ENCODE measurements at places on chromosomes 5 and 9. TPM values are rescaled to one million over a fixed set of nuclear protein-coding genes. Genes with fewer than 3 reads are reported as not detected.
A peak's percentile ranks its signal among the peaks of the same experiment; 100 is the strongest.

DNA sequence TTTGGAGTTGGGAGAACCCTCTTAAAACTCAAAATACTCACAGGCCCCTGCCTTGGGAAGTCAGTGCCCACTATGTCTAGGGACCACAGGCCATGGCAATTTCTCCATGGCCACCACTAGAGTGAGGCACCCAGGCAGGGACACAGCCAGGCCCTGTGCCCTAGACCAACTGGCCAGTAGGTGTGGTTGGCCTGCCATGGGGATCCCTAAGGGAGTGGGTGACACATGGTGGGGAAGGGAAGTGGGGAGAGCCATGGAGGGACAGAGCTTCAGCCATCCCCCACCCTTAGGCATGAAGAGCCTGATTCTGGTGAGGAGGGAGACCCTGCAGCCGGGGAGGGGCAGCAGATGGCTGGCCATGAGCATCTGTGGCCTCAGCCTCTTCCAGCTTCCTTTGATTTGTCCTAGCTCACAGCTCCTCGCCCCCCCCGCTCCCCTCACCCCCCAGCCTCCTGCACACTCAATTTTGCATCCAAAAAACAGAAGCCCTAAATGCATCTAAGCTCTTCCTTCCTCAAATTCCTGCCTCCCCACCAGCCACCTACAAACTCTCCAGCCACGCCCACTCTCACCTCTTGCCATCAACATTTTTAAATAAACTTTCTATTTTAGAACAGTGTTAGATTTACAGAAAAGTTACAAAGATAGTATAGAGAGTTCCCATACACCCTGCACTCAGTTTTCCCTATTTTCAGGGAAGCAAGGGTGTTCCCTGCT is 1.6 kb upstream of the DBN1 start:
- DNase-seq: no peak

- DNase-seq: no peak
Measured at GRCh38 chr5:58012801-58013315, 447.0 kb downstream of the PLK2 start.

- no peak for DNase-seq
Measured at GRCh38 chr5:124179819-124180218, 566.6 kb downstream of the ZNF608 start.

GRCh38 chr5:38456657-38457399 is 99.6 kb downstream of the LIFR start:
- peak; percentile 67 for DNase-seq

DNA sequence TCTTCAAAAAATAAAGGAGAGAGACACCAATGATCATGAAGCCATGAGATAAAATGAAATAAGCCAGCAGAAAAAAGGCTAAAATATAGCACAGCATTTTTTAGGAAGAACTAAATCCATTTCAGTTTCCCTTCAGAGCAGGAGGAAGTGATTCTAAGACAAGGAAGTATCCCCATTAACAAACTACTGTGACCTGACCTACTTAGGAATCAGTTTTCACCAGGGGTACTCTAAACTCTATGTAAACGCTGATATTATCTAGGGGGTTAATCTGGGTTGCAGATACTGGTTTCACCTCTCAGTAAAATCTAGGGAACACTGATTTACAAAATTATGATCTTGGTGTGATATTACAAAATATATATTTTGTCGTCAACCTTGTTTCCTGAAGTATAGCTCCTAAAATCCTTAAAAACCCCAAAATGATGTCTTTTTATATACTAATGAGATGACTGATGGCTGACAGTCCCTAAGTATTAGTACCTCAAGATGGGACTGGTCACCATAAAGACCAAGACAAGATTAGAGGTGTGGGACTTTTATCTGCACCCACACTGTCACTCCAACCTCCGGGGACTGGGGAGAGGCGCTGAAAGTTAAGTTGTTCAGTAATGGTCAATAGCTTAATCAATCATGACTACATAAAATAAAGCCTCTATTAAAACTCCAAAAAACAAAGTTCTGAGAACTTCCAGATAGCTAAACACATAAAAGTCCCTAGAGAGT is 2.9 kb upstream of the FNBP1 start:
- DNase-seq: no peak

GRCh38 chr5:165015547-165015946 is 1510.1 kb downstream of the MAT2B start:
- DNase-seq: no peak

- DNase-seq: no peak
Measured at GRCh38 chr9:95040106-95040505, 277.4 kb downstream of the FANCC start.

DNA sequence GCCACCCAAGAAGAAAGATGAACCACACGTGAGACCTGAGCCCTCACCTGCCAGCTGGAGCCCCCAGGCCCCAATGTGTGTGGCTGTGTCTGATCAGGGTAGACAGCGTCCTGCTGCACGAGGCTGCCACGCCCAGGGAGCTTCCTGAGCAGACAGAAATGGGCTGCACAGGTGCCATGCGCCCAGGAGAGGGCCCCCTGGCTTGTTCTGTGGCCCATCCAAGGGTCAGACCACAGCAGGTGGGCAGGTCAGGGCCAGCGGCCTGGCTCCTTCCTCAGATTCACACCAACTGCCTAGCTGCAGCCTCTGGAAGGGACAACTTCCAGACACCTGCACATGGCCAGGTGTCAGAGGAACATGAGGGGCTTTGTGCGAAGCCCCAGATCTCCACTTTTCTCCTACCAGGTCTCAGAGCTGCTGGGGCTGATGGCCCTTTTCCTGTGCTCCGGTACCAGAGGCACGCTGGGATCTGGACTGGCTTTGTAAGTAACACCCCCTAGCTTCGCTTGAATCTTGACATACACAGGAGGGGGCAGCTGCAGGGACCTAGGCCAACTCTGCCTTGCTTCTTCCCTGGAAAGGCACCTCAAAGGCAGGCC is 10.8 kb downstream of the SARDH start:
- no peak for DNase-seq

DNA sequence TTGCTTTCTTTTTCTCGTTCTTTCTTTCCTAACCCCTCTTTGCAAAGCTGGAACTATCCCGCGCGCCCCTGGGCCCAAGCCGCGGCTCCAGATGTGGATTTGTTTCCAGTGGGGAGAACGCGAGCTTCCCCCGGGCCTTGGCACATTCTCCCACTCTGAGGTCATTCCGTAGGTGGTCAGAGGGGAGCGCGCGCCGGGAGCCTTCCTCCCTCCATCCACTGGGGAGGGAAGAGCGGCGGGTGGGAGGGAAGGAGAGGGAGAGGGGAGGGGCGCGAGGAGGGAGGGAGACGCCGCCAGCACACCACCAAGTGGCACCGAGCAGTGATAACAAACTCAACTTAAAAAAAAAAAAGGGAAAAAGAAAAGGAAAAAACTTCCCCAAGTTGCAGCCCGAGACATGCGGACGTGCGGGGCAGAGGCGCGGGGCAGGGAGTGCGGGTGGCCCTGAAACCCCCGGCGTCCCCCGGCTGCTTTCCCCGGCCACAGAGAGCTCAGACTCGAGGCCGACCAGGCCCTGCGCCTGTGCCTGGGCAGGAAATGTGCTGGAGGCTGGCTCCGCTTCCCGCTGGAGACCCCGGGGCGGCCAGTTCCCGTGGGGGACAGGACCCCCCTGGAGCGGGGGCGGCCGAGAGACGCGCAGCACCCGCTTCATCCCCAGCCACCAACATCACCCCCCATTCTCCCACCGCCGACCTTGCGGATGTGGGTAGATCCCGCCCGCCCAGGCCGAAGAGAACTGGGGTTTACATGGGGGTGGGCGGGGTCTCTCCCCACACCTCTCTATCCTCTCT is 3.1 kb downstream of the IER5L start:
- DNase-seq: peak; percentile 67

DNA sequence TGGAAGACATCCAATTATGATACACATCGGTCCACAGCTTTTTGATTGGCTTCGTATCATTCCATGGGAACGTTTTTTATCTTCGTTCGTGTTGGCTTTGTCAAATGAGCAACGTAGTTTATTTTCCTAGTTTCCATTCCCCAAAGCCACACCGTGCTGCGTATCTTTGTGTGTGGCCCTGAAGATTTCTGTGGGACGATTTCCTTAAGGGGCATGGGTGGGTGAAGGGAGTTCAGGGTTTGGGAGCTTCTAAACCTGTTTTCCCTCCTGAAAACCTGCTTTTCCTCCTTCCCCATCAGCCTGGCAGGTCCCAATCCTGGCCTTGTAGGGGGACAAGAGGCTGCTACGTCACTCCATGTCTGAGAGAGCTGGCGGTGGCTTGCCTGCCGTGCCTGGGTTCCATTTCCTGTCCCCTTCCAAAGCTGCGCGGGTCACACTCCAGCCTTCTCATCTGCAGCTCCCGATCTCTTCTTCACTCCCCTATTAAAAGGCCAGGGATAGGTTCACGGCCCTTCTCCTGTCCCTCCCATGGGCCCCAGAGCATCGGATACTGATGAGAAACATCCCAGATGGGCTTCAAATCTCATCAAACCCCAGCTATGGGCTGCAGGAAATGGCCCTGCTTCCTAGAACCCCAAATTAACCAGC is 23.5 kb upstream of the ASS1 start:
- DNase-seq: no peak

DNA sequence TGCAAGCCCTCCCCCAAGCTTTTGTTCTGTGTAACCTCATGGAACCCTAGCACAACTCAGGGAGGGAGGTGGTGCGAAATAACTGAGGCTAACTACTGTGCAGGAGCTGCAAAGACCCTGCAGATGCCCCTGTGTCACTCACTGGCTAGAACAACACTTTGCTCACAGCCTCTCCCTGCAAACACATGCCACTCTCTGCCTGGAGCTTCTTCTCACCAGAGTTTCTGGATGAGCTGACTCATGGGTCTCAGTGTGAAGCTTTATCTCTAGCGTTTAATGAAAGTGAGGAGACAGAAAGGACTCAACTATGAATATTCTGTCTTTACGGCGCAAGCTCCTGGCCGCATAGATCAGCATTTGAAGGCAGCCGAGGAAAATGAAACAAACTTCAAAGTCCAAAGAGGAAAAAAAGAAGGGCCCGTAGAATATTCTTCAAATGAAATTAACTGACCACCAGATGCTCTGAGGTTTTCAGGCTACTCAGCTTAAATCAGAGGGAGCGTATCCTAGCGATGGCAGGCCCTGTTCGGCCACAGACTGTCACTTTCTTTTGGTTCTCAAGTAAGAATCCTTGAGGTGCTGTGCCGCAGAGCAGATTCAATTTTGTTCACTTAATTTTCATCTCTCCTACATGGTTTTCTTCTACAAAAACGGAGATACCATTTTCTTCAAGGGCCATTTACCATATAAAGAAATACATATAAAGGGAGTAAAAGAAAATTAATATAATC is 77.7 kb upstream of the TAS2R1 start:
- DNase-seq: no peak

GRCh38 chr9:137312852-137313325 is 10.8 kb upstream of the NRARP start:
- DNase-seq: no peak

DNA sequence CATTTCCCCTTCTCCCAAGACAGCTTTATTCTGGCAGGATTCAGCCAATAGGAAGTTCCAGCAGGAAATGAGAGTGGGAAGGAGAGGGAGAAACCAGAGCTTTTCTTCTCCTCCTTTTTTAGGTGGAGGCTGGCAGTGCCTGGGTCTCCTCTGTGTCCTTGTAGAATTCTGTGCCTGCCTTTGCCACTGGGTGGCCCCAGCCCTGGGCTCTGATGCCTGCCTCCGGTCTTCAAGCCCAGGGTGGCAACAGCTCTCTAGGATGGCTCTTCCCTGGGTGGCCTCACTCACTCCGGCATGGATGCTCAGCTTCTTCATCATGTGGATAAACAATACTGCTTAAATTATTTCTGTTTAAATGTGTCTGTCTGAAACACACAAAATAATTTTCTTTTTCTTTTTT is 694.8 kb downstream of the SEMA5A start:
- DNase-seq: no peak

GRCh38 chr5:50738864-50739263 is 72.4 kb downstream of the PARP8 start:
- no peak for DNase-seq

DNA sequence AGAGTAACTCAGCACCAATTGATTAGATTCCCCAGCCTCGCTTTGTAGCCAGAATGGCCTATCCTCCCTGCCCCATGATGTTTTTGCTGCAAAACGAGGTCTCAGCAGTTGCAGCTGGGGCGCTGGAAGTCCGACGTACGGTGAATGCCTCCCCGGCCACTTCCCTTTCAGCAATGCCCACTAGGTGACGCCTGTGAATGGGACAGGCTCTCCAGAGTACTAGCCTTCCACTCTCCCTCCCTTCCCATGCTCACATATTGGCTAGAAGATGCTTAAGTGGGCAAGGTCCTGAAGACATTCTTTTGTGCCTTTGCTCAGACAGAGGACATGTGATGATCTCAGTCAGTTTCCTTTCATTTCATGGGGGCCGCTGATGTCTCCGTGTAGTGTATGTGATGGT is 50.8 kb downstream of the DMRT2 start:
- peak; percentile 9 for DNase-seq

DNA sequence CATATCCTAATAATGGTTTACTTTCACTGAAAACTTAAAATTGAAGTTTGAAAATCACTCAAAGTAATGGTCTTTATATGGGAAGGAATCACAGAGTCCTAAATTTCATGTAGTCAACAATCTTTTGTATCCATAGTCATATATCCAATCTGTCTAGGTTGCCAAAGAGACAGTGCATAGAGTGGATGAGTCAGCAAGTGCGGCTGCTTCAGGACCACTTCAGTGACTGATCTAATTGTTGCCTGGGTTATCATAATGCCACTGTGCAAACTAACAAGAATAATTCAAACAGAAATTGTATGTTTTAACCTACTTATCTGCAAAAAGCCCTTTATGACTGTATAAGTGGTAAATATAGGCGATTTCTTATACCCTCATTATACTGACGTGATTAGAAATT is 211.3 kb upstream of the PRR16 start:
- peak; percentile 11 for DNase-seq

DNA sequence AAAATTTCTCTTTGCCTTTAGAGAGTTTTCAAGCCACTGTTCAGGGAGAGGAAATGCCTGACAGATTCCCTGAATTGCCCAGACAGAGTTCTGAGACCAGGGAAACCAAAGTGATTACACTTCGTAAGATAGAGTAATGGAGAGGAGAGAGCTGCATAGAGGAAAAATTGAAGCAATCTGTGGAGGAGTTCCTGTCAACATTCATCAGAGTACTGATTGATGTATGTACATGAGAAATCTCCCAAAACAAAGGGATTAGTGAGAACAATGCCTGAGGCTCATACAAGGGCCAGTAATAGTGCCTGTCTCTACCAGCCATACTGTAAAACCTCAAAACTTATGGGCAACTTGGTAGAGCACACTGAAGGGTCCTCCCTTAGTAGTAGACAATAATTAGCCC is 79.0 kb upstream of the TRIM32 start:
- DNase-seq: no peak

GRCh38 chr9:69376651-69377050 is 51.6 kb downstream of the ENTREP1 start:
- peak; percentile 83 for DNase-seq

GRCh38 chr9:36487482-36488388 is 85.0 kb upstream of the MELK start:
- DNase-seq: peak; percentile 87

ZDHHC11 gene
- polyA plus RNA-seq: 0.63 TPM

ANKHD1 gene
- 33.0 TPM for polyA plus RNA-seq

ADAMTS16 gene
- not detected for polyA plus RNA-seq

GRM6 gene
- polyA plus RNA-seq: not detected

C6 gene
- not detected for polyA plus RNA-seq

LECT2 gene
- not detected for polyA plus RNA-seq

PCDH12 gene
- polyA plus RNA-seq: 0.07 TPM

LCN15 gene
- not detected for polyA plus RNA-seq
